ENCODE measurements at places on chromosomes 4 and X. TPM values are rescaled to one million over a fixed set of nuclear protein-coding genes. Genes with fewer than 3 reads are reported as not detected.

Gene SCML2
- total RNA-seq = 13.7 TPM

Gene ZCCHC18
- 8.0 TPM for total RNA-seq

Gene SASH3
- total RNA-seq = 1.4 TPM

Gene NXF2
- total RNA-seq = not detected

Gene EXOC1L
- not detected for total RNA-seq

Measured in camera-type eye (tissue), 1 donor.